Stimulated activated CD8-positive, alpha-beta memory T cell treated with anti-CD3 and anti-CD28 coated beads, Interleukin-2, amount 100 ng/mL, for 48 hours (primary cell): ENCODE measurements at places on chromosomes 12 and 14.
A peak's percentile ranks its signal among the peaks of the same experiment; 100 is the strongest.

DNA sequence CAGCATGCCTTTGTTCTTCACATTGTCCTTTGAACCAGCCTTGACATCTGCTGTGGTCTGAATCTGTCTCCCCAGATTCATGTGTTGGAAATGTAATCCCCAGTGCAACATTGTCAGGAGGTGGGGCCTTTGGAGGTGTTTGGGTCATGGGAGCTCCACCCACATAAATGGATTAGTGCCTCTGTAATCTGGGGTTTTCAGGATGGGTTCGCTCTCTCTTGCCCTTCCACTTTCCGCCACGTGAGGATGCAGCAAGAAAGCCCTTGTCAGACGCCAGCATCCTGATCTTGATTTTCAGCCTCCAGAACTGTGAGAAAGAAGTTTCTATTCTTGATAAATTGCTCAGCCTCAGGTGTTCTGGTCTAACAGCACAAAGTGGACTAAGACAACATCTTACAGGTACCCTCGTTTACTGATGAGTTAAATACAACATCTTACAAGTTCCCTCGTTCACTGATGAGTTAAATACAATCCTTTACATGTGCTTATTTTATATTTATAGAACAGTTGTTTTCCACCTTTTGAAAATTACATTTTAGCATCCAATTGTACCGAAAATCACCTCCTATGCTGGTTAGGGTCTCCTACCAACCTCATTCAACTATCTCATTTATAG, 54.4 kb upstream of the RIMBP2 start:
- no peak for DNase-seq

DNA sequence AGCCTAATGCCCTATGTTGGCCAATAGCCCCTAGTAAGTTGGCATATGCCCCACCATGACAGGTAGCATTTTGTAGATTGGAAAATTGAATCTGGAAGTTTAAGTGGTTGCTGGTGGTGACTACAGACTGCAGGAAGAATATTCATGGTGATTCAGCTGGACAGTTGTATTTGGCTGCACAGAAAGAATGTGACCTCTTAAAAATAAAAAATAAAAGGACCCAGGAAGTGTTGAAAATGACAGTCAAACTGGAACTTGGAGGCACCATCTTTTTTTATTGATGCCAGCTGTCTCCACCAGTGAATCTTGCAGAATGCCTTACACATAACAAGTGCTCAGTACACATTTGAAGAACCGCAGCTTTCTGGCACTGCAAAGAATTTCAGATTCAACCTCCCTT, 73.9 kb downstream of the PRMT8 start:
- no peak for DNase-seq

GRCh38 chr12:52280796-52281560, 6.5 kb downstream of the KRT86 start:
- no peak for DNase-seq

DNA sequence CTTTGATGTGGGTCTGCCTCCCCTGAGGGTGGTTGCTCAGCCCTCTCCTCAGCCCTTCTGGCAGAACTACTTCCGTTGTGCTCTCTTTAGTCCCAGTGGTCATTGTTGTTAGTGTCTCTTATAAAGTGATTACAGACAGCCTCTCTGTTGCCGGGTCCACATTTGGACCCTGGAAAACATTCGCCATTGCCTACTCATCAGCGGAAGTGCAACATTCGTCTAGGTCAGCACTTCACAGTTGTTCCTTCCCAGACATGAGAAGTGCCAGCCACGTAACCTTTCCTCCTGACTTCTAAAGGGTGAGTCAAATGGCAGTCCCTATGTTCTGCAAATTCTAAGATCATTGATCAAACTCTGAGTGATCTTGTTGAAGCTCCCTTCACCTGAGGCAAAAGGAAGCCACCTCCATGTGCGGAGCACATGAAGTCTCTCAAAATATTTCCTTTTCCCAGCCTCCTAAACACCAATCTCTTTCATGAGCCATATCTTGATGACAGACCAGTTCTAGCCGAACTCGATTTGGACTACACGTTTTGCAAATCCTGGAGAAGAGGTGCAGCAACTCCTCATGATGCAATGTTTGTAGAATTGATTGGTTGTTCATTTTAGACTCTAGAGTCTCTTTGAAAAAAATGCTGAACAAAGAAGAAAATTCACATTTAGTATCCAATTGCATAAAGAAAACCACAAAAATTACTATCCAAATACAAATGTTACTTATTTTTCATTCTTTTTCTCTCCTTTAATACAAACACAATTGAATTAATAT, 163.8 kb downstream of the RPL10L start:
- no peak for DNase-seq

DNA sequence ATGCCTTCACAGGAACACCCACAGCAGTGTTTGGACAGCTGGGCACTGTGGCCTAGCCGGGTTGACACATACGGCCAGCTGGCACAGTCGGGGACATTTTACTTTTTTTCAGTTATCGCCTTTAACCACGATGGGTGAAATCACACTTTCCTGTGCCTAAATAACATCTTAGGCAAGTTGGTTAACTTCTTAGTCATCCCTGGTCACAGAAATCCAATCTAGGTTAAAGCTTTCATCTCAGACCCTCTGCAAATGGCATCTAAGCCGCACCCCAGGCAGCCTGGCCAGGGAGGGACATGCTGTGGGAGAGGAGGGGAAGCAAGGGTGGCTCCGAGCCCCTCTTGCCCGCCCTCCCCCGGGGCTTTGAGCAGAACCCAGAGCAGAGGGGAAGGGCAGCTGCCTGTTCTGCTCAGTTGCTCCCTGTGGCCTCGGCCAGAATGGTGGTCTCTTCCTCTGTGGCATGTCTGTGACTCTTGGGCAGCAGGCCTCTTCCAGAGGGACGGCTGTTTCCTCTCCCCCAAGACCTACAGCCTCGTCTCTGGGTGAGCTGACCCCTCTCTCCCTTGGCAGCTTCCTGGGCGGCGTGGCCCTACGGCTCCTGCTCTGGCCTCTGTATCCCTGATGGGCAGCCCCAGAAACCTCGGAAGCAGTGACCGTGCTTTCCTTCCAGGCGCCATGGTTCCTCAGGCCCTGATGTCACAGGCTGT, 85.4 kb upstream of the DYNC1H1 start:
- DNase-seq: peak; percentile 49

- DNase-seq: no peak
Measured at GRCh38 chr14:78933948-78934524, 763.9 kb downstream of the NRXN3 start.

GRCh38 chr12:48002773-48003218, 1.5 kb downstream of the COL2A1 start:
- no peak for DNase-seq
